ENCODE measurements at places on chromosomes 3 and 15. TPM values are rescaled to one million over a fixed set of nuclear protein-coding genes. Genes with fewer than 3 reads are reported as not detected.
A peak's percentile ranks its signal among the peaks of the same experiment; 100 is the strongest.

TICRR gene
- total RNA-seq: 19.2 TPM

SCAMP5 gene
- total RNA-seq: 23.0 TPM

CPN2 gene
- total RNA-seq: 0.21 TPM

GOLGA8G gene
- not detected for total RNA-seq

SERINC4 gene
- total RNA-seq: 0.38 TPM

ITGA11 gene
- total RNA-seq: 0.03 TPM

ZCWPW2 gene
- 0.48 TPM for total RNA-seq

DNA sequence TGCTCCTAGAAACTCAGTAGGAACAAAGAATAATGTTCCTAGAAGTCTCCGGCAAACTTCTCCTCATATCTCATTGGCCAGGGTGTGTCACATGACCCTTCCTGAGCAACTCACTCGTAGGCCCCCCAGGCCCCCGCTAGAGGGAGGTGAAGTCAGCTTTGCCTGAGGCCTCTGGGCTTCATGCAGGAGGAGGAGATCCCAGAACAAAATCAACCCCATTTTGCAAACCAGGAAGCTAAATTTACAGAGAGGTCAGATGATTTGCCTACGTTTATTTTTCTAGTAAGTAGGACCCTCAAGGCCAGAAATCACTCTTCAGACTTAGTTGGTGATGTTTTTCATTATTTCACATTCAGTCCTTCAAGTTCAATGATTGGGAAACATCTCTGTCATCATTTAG is 99.1 kb downstream of the SSR3 start:
- DNase-seq: no peak

GRCh38 chr3:28901018-28901417 is 379.9 kb upstream of the RBMS3 start:
- DNase-seq: no peak

DNA sequence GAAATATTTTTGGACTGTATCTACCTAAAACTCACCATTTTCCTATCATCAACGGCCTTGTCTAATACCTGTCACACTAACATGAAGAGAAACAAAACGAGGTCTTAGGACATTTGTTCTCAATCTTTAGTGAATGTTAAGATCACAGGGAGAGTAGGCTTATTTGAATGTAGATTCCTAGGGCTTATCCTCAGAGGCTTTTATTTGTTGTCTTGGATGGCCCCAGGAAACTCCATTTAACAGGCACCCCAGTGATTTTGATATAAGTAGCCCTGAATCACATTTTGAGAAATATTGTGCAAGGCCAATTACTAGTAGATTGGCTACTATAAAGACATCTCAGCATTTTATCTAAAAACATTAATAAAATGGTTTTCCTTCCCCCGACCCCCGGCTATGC is 367.4 kb downstream of the GAP43 start:
- DNase-seq: no peak

GRCh38 chr3:47890126-47890827 is 87.3 kb downstream of the DHX30 start:
- no peak for DNase-seq

DNA sequence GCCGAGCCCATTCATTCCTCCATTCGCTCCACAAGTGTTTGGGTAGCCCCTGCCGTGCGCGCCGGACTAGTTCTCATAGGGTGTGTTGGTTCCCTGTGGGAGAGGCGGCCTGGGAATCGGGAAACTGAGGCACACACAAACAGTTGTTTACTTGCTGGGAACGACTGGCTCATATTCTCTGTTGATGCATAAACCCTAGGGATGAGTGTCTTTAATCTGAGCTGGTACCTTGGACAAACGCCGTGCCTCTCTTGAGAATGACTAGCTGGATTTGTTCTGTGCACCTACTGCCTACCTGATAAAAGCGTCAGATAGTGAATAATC is 737 bp downstream of the DNAJA4 start:
- DNase-seq: no peak

- peak; percentile 21 for DNase-seq
Observed at GRCh38 chr3:193910886-193911738, 224.8 kb upstream of the HES1 start.

- no peak for DNase-seq
Observed at GRCh38 chr3:81579744-81580143, 181.7 kb downstream of the GBE1 start.

DNA sequence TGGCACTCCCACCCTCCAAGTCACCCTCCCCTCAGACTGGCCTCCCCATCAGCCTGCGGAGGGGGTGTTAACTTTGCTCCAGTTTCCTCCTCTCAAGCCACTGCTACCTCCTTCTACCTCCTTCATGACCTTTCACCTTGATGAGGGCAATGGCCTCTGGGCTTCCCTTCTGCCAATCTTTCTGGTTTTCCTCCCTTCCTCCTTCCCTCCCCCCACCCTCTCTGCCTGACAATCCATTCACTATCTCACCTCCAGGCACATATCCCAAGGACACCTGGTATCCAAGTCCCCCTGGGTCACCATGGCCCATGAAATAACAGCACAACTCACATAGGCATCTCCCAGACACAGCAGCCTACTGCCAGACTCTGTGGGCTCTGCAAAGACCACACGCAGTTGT is 80.0 kb downstream of the WWTR1 start:
- no peak for DNase-seq

- no peak for DNase-seq
Observed at GRCh38 chr3:134627831-134628230, 23.0 kb downstream of the KY start.

DNA sequence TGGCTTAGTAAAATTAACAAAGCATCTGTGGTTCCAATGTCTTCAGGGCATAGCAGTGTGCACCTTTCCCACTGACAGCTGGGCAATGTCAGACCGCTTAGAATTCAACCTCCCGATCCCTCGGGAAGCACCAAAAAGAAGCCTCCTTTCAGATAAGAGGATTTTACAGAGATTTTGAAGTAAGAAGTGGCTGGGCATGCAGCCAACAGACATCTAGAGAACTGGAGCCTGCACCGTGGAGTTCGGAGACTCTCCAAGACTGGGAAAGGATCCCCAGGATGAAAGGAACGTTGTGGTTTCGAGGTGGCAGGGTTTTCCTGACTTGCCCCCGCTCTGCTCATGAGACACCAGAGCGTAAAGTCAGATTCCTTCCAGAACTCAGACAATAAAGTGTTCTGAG is 5.3 kb downstream of the FAM174B start:
- DNase-seq: no peak

GRCh38 chr3:195559723-195560409 is 16.7 kb upstream of the PPP1R2 start:
- no peak for DNase-seq

DNA sequence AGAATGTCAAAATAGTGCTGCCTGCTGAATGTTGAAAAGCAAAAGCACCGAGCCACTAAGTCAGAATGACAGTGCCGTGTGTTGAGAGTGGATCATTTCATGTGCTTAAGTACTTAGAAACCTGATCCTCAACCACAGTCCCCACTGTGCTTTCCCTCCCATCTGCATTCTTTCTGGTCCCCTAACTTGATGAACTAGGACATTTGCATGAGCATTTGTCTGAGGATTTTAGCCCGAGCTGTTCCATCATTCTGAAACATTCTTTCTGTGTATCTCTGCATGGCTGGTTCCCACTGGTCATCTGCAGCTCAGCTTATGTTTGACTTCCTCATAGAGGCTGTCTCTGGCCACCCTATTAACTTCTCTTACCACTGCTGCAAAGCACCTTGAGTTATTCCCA is 42.0 kb downstream of the SST start:
- DNase-seq: peak; percentile 35

DNA sequence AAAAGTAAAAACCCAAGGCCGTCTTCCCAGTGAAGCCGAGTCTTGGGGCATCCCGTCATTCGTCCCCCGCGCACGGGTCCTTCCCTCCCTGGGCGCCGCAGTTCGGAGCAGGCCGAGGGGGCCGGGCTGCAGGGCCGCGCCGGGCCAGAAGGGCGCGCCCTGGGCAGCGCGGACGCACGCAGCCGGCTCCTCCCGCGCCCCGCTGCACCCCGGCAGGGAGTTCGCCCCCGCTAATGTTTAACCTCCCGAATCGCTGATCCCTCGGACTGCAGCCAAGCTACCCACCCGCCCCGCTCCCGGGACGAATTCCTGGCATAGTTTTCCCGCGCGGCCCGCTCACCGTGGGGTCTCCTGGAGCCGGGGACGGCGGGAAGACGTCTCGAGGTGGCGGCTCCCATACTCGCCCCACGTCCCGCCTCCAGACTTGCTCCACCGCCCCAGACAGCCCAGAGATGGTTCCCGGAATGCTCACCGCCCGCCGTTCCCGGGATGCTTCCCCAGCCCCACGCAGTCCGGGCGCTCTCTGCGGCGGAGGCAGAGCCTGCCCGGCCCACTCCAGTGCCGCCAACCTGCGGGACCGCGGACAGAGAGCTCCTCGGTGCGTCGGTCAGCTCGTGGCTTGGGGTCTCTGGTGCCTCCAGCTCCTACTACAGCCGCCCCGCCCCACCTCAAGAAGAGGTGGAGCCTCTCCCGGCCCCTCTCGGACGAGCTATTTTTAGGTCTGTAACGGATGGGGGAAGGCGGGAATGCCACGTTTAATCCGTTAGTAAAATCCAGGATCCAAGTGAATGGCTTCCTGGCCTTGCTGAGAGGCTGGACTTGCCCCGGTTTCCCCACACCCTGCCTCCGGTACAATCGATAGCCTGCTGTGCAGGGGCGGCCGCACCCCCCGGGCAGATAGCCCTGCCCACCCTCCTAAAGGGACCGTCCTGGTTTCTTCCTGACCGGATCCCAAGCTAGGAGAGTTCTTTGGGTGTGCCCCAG is at the start of gene DZIP1L:
DZIP1L (minus strand) TSS at position 621 of the 984 bp plus-strand sequence. CDS start 11,637 bp downstream, outside the sequence.
- peak; percentile 89 for DNase-seq

Measured in H7 (cell line).